T47D (cell line): ENCODE measurements at places on chromosomes 2 and 18.
A peak's percentile ranks its signal among the peaks of the same experiment; 100 is the strongest.

- no peak for DNase-seq
Measured at GRCh38 chr2:14120376-14120775, 512.1 kb upstream of the LRATD1 start.

GRCh38 chr2:241136191-241136590, 13.1 kb downstream of the PASK start:
- DNase-seq: no peak

DNA sequence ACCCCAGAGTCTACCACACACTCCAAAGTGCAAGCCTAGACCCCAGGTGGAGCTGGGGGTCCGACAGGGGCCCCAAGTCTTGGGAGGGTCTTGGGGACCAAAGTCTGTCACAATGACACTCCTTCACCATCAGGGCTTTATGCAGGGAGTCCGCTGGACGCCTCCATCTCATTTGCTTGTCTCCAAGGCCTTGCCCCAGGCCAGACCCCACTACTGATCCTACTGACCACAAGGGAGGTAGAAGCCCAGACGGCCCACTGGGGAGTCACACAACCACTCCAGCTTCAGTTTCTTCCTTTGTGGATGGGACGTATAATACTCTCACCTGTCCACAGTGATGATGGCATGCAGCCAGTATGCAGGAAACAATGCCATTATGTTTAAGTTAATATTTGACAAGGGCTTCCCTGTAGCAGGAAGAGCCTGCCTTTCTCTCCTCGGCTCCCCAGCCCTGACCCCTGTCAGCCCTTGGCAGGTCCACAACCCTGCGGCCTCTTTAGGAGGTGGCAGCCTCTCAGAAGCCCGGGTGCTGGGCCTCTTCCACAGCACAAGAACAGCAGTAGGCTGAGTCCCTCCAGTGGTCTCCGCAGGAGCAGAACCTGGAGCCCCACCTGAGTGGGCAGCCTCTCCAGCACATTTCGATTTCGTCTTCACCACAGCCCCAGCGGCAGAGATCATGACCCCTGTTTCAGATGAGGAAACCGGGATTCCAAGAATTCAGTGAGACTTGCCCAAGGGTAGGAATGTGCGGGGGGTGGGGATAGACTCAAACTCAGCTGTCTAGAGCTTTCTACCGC, 6.5 kb downstream of the BIN1 start:
- DNase-seq: peak; percentile 32

- DNase-seq: no peak
Measured at GRCh38 chr18:26190506-26190905, 35.7 kb upstream of the TAF4B start.

GRCh38 chr2:74552914-74553811, 579 bp downstream of the LOXL3 start:
- DNase-seq: no peak

DNA sequence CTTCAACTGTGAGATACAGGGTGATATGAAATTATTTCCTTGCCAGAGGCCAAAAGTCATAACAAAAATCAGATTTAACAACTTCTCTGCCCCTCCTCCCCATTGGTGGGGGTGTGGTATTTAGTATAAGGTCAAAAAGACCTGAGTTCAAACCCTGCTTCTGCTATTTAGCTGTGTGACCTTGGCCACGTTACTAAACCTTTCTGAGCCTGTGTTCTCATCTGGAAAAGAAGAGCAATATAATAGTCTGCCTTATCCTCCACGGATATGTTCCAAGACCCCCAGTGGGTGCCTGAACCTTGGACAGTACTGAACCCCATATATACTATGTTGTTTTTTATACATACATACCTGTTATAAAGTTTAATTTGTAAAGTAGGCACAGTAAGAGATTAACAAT, 3.7 kb downstream of the CDC42EP3 start:
- DNase-seq: no peak

GRCh38 chr2:195537811-195538210, 119.2 kb upstream of the SLC39A10 start:
- DNase-seq: no peak

DNA sequence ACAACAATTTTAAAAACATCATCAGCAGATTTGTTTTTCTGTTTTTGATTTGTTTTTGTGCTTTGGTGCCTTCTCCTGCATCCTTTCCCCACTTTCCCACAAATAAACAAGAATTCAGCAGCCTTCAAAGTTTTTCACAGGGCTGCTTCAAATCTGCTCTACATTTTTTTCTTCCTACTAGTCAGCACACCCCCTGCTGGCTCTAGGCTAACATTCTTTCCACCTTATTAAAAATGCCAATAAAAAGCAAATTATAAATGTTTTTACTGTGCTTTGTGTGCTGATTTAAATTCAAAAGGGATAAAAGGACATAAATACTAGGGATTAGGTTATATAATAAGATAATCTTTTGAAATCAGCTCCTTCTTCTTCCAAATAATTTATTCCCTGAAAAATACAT, 6.2 kb upstream of the CNTNAP5 start:
- DNase-seq: no peak

DNA sequence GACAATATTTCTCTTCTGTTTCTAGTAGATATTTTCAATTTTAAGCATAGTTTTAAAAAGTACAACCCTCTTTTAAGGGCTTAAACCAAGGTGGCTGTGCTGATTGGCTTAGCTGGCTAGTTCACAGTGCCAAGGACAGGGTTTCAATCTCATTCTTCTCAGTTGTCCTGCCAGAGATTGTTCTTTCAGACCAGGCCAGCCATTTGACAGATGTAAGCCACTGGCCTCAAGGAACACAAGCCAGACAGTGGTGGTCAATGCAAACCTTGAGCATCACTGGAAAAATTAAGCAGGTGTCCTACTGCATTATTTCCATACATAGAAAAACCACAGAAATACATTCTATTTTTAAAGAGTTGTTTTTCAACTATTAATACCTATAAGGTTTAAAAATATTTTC, 5.9 kb downstream of the RNF103 start:
- DNase-seq: no peak

- no peak for DNase-seq
Measured at GRCh38 chr18:45253056-45253565, 362.2 kb upstream of the SLC14A2 start.

- peak; percentile 79 for DNase-seq
Measured at GRCh38 chr2:636641-637405, 40.4 kb downstream of the TMEM18 start.

DNA sequence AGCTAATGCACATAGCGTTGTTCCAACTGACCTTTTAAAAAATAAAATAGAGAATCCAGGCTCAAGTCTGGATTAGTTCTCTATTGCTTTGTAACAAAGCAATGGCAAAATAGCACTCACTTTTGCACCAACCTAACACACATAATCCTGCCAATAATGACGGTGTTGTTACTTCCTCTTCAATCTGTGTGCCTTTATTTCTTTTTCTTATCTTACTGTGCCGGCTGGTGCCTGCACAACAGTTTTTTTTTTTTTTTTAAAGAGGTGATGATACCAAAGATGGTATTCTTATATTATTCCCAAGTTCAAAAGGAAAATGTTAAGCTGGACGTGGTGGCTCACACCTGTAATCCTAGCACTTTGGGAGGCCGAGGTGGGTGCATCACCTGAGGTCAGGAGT, 3.4 kb downstream of the PLB1 start:
- no peak for DNase-seq

DNA sequence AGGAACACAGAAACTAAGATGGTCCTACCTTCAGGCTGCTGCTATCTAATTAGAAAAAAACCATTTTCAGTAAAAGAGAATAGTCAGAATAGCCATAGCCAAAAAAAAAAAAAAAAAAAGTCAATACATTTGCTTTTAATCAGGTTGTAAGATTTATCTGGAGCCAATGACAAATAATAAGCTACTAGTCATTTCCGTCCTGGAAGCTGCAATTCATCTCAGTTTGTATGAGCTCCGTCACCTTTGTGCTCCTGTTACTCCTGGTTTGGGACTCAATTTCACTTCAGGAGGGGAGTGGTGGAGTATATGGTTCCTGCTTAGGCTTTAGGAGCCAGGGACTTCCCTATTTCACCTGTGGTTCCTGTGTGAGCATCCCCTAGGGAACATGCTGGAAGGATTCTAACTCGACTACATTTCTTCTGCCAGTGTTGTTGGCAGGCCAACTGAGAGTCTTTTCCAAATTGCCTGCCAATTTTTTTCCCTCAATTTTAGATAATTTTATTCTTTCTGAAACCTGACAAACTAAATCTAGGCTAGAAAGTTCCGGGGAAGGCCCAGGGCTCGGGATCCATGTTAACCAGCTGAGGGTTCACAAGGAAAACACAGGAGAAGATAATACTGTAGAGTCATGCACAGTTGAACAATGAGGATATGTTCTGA, 481.8 kb downstream of the DLGAP1 start:
- DNase-seq: no peak

GRCh38 chr18:56952026-56952425, 194.9 kb upstream of the BOD1L2 start:
- no peak for DNase-seq

DNA sequence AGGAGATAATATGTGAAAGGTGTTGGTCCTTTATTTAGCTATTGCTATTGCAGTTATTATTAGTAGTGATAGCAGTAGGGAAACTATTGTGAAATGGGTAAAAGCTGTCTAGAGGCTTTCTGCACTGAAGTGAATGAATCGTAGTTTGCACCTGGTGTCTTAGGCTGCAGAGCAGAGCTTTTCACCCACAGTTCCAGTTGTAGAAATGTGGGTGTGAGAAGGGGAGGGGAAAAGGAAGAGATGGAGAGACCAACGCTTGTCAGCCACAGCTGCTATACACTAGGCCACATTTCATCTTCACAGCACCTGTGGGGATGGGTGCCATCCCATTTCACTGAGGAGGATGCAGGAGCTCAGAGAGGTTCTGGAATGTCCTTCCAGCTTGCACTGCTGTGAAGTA, 50.0 kb downstream of the TRPM8 start:
- no peak for DNase-seq

DNA sequence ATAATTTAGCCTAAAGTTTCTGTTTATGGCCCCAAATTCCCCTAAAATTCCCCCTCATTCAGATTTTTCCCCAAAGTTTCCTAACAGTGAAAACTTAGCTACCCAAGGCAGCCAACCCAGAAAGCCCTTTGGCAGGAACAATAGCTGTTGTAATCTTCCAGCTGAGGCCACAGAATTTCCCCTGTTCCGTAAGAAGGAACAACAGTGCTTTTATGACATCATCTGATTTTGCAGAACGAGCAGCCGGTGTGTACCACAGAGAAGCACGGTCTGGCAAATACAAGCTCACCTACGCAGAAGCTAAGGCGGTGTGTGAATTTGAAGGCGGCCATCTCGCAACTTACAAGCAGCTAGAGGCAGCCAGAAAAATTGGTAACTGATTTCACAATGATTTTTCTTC, 6.3 kb downstream of the TNFAIP6 start:
- DNase-seq: no peak

DNA sequence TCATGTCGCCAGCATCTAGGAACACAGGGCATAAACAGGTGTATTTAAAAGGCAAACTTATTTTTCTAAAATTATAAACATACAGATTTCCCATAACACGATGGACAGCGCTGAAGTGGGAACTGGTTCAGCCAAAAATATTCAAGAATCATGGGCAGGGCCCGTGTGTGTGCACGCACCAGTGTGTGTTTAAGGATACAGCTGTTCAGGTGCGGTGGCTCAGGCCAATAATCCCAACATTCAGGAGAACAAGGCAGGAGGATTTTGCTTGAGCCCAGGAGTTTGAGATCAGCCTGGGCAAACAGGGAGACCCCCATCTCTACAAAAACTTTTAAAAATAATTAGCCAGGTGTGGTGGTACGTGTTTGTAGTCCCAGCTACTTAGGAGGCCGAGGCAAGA, 288.6 kb upstream of the HDAC4 start:
- no peak for DNase-seq

DNA sequence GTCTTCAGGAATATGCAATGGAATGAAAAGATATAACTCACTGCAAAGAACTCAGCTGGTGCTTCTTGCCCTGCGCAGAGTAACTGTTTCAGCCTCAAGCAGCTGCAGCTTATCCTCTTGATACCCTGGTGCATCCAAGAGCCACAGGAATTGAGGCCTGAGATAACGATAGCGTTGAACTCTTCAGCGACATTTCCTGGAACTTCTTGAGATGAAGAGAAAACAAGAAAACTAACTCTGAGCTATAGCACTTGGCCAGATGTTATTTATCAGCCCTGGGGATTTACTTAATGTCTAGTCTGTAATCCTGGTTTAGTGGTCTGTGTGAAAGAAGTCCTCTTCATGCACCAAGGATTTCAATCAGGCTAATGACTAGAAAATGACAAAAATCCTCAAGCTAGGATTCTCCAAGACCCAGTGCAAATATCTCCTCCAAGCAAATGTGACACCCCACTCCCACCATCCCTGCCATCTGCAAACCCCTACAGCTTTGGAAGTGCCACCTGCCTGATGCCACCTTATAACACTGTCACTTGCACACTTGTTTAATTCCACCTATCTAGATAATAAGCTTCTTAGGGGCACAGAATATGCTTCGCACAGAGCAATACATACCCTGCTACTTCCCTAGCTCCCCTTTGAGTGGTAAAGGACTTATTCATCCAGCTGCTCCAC, 40.6 kb downstream of the EHD3 start:
- no peak for DNase-seq

- DNase-seq: no peak
Measured at GRCh38 chr2:240819858-240820606, at the start of gene KIF1A. KIF1A (minus strand) TSS chr2:240820219; CDS start chr2:240797752, 22,467 bp downstream.

DNA sequence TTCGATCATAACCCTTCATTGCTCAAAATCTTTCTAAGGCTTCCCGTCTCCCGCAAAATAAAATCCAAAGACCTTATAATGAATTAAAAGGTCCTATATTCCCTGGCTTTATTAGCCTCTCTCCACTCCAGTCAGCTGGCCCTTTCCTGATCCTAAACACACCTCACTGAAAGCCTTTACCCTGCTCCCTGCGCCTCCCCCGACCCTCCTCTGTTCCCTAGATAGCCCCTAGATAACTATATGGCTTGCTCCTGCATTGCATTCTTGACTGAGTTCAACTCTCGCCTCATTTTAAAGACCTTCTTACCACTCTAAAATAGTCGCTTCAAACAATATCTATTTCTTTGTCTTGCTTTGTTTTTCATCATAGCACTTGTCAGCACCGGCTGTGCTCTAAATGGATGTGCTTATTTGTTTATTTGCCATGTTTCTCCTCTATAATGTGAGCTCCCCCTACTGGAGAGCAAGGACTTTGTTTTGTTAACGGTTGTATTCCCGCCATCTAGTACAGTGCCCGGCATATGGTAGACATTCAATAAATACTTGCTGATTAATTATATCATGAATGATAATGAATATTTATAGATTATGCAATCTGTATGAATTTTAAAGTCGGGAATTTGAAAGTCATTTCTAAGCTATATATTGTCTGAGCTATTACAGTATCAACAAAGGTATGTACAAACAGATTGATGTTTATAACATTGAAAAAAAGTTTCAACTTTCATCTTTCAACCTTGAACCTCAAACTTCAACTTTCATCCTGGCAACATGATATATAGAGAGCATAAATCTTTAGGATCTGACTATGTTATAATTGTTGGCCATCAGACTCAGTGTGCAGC, 32.4 kb upstream of the VIT start:
- no peak for DNase-seq

GRCh38 chr2:95022309-95023221, 2.9 kb upstream of the MAL start:
- DNase-seq: peak; percentile 51

GRCh38 chr2:64168756-64169155, 24.5 kb upstream of the PELI1 start:
- DNase-seq: no peak

- DNase-seq: no peak
Measured at GRCh38 chr2:135791418-135792190, 45.4 kb downstream of the LCT start.
